ENCODE measurements at places on chromosomes 6 and 20. TPM values are rescaled to one million over a fixed set of nuclear protein-coding genes. Genes with fewer than 3 reads are reported as not detected.
A peak's percentile ranks its signal among the peaks of the same experiment; 100 is the strongest.

The PIGT gene
- 38.2 TPM for total RNA-seq

The SNAP25 gene
- total RNA-seq = 0.32 TPM

The MCCD1 gene
- total RNA-seq = not detected

The KHDC1L gene
- not detected for total RNA-seq

The BTN1A1 gene
- not detected for total RNA-seq

The TNF gene
- not detected for total RNA-seq

The PLA2G7 gene
- 2.7 TPM for total RNA-seq

The SEMG1 gene
- not detected for total RNA-seq

The SNX9 gene
- total RNA-seq = 27.8 TPM

The ZNF334 gene
- 1.8 TPM for total RNA-seq

The CCR6 gene
- 0.12 TPM for total RNA-seq

The NELFE gene
- 20.0 TPM for total RNA-seq

The IMPG1 gene
- not detected for total RNA-seq

The KIAA1755 gene
- 1.6 TPM for total RNA-seq

The SMOC2 gene
- 0.58 TPM for total RNA-seq

The OPRM1 gene
- not detected for total RNA-seq

The OPRL1 gene
- total RNA-seq = 0.13 TPM

- no peak for DNase-seq
Measured at GRCh38 chr6:2821554-2821953, 20.1 kb downstream of the SERPINB1 start.

DNA sequence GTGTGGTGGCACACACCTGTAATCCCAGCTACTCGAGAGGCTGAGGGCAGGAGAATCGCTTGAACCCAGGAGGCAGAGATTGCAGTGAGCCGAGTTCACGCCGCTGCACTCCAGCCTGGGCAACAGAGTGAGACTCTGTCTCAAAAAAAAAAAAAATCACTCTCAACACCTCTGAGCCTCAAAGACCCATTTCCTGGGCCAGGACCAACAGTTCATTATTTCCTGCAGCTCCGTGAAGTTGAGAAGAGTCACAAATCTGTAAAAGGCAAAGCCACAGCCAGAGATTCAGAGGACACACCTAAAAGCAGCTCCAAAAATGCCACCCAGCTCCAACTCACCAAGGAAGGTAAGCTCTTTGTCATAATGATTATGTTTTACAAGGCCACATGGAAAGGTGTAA lies 15.2 kb upstream of the NOP56 start:
- no peak for DNase-seq

GRCh38 chr6:159572439-159573110 lies 120.5 kb downstream of the SOD2 start:
- DNase-seq = no peak

- DNase-seq = no peak
Measured at GRCh38 chr6:101477436-101477835, 83.9 kb downstream of the GRIK2 start.

- no peak for DNase-seq
Measured at GRCh38 chr20:62201173-62202082, 18.6 kb downstream of the MTG2 start.

GRCh38 chr6:23518294-23518693 lies 607.7 kb upstream of the NRSN1 start:
- no peak for DNase-seq

DNA sequence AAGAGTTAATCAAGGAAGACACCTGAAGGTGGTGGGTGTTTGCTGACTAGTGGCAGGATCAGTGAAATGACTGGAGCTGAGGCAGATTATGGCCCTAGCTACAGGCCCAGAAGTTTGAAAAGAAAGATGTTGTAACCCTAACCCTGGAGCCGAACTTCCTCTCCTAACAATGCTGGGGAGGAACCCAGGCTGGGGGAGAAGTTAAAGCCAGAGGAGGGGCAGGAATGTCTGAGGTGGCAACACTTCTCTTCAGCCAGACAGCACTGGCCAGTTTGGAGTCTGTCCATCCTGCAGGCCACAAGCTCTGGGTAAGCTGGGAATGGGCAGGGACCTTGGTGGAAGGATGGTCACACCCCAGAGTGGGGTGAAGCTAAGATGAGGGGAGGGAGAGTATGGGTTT lies at the start of gene LST1:
TSS of gene LST1 (plus strand) at position 270 of the 400 bp plus-strand sequence. CDS start 1,023 bp downstream, outside the sequence.
- no peak for DNase-seq

DNA sequence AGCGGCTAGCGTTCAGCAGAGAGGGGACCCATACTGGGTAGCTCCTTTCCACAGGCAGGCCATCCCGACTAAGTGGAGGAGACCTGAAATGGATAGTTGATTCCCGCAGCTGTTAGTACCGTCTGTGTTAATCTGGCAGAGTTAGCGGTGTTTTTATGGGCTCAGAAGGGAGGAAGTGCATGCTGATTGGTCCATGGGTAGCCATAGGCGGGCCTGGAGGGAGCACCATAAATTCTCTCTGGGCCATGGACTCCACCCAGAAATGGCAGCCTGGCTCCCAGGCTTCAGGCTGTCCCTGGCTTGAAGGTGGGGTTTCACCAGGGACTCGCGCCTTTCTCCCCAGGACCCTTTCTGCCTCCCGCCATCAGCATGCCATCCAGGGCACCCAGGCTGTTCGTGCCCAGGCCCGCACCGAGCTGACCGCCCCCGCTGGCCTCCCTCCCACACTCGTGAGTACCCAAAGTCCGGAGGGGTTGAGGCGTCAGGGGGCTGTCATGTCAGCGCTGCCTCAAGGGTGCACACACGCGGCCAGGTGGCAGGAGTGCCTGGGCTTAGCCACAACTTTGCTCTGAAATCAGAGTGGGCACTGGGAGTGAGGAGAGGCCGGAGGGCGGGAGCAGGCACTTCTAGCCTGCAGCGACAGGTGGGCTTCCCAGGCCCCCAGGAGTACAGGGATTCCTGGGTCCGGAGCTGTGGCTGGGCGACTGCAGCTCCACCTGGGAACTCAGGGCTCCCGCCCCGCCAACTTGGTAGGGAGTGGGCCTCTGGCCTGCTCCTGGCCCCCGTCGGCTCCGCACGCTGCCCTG lies 694.3 kb upstream of the FLRT3 start:
- DNase-seq = no peak

GRCh38 chr6:42428326-42429041 lies 23.2 kb downstream of the TRERF1 start:
- DNase-seq = peak; percentile 69

GRCh38 chr6:43416935-43417334 lies 10.4 kb upstream of the ABCC10 start:
- DNase-seq = no peak

- peak; percentile 89 for DNase-seq
Measured at GRCh38 chr20:44447827-44448419, 27.8 kb upstream of the TTPAL start.

DNA sequence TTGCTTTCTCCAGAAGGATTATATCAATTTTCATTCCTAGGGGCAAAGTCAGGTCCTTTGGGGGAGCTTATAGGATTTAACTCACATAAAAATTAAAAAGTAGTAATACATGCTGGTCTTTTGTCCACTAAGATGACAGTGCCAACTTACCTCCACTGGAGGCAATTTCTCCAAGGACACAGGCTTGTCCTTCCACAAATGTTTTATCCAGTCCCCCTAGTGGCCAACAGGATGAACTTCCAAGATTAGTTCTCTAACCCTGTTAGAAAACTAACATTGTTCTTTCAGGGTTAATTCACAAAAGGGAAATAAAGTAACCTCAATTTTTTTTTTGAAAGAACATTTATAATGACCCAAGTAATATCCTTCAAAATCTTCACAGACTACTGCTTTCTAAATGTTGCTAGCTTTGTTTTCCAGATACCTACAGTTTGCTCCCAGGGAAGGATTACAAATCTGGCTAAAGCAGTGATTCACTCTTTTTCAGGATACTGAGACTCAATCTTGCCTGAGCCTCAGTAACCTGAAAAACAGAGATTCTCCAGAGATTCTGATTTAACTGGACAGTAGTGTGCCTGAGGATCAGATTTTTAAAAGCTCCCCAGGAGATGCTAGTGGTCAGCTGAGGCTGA lies 31.7 kb upstream of the UBR2 start:
- DNase-seq = no peak

GRCh38 chr6:28643017-28643740 lies 117.5 kb downstream of the GPX5 start:
- DNase-seq = no peak

- DNase-seq = no peak
Measured at GRCh38 chr20:8656335-8656734, 412.6 kb upstream of the PLCB4 start.

DNA sequence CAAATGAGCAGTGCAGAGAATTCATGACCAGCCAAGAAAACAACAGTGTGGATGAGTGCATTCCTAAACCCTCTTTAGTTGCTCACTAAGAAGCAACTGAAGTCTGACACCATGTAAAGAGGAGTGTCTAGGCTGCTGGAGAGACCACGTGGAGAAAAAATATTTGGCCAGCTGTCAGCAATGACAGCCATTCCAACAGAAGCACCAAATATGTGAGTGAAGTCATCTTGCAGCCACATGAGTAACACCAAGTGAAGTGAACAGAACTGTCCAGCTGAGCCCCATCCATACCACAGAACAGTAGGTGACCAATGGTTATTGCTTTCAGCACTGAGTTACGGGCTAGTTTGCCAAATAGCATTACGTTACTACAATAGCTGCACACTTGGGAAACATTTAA lies 89.4 kb downstream of the TBXT start:
- DNase-seq = no peak

GRCh38 chr6:136533487-136533886 lies 16.7 kb downstream of the MAP7 start:
- no peak for DNase-seq

DNA sequence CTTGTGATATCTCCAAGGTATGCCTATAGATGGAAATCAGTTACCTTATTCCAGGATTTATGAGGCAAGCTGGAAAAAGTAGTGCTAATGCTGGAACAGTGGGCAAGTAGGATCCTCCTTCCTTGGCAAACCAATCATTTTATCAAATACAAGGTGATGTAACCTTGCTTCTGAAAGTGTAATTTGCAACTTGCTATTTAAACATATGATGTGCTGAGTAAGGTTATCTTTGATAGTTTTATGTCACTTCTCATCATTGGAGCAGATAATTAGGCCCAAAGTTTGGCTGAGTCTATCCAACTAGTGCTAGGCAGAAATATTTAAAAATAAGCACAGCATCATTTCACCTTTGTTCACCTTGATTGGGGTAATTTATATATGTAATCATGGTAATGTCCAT lies 3.4 kb upstream of the SHPRH start:
- DNase-seq = no peak

DNA sequence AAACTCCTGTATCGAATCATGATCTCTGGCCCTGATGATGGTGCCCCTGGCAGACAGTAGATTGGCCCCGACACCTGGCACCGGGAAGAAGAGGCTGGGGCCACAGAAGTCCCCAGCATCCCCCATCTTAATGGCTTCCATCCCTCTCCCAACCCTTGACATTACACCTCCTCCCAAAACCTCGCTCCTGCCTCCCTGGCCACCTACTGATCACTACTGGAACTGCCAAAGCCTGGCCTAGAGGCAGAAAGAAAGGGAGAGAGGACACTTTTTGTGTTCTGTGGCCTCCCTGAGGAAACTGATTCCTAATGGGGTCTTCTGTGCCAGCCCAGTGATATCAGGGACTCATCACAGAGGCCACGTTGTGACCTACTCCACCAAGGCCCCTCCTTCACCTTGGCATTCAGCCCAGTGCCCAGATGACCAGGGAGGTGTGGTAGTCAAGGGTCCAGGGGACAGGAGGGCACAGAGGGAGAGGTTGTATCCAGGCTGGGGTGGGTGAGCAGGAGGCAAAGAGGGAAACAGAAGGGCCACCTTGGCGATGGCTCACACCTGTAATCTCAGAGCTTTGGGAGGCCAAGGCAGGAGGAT lies 6.1 kb downstream of the C20orf173 start:
- DNase-seq = peak; percentile 53

GRCh38 chr6:15337582-15337981 lies 91.7 kb downstream of the JARID2 start:
- no peak for DNase-seq

GRCh38 chr6:167129159-167129558 lies 6.3 kb downstream of the CCR6 start:
- no peak for DNase-seq

DNA sequence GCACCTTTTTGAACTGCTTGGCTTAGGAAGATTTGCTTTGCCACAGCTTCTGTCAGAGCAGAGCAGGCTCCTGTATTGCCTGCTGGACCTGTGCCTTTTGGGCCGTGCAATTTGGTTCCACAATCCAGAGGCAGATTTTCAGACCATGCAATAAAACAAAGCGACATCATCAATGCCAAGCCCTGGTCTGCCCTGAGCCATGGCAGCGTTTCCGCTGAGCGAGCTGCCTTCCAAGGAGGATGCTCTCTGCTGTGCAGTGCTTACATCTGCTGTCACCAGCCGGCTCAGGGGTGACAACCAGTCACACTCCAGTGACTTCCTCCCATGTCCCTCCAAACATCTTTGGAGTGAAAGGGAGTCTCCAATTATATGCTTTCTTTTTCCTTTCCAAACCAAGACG lies 282.2 kb downstream of the CDH26 start:
- no peak for DNase-seq
